NCI-H2029 treated with DMSO at 0.1 percent for 48 hours (cell line): ENCODE measurements at places on chromosomes 6 and 20.

DNA sequence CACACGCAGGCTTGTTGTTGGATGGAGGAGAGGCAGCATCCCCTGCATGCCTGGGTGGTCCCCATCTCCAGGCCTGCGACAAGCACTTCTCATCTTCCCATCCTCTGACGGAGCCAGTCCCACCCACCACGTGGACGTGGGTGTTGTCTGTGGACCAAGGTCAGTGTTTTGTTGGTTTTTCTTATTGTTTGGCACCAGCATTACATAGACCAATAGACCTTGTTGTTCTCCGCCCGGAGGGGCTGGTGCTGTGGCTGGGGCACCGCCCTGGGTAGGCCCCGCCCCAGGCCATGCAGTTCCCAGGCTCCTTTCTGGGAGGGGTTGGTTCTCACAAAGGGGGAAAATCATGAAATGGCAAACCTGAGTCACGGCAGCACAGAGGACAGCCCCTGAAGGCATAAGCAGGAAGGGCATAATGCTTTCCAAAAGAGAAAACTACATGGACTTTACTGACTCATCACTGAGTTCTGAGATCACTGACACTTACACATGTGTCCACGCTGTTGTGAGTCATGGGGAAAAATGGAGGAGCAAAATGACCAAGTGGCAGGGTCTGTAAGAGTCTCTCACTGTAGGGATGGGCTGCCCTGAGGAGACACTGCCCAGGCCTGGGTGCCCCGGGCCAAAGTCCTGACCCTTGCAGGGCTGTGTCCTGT, 90.8 kb downstream of the THBS2 start:
- no peak for DNase-seq

- no peak for DNase-seq
Observed at GRCh38 chr6:158561321-158561884, 1.5 kb downstream of the TMEM181 start.

GRCh38 chr6:9612489-9612888, 802.4 kb downstream of the TFAP2A start:
- DNase-seq: no peak

DNA sequence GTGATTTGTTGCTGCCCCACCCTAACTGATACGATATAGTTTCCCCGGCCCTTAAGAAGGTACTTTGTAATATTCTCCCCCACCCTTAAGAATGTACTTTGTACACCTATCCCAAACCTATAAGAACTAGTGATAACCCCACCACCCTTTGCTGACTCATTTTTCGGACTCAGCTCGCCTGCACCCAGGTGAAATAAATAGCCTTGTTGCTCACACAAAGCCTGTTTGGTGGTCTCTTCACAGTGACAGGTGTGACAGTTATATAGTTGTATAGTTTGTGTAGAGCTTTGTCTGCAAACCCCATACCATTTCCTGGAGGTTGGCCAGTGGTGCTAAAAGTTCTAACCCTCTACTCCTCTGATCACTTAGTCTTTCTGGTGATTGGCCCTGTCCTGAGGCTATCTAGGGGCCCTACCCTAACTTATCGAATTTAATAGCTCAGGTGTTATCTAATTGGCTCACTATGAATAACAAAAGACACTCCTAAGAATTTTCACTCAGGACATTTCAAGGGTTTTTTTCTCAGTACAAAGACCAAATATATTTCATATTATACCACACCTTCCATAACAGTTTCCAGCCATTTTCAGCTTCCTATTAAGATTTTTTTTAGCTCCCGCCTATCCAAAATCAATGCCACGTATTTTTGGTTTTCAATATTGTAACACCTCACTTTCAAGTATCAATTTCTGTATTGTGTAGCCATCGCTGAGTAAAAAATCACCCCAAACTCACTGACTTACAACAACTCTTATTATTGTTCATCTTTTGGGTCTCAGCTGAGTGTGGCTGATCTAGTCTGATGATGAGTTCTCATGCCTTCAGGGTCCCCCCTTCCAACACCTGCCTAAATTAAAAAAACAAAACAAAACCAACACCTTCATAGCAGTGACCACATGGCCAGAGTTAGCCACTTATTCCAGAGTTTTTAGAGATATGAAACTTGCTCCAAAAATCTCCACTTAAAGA, 9.8 kb upstream of the BTN1A1 start:
- no peak for DNase-seq

DNA sequence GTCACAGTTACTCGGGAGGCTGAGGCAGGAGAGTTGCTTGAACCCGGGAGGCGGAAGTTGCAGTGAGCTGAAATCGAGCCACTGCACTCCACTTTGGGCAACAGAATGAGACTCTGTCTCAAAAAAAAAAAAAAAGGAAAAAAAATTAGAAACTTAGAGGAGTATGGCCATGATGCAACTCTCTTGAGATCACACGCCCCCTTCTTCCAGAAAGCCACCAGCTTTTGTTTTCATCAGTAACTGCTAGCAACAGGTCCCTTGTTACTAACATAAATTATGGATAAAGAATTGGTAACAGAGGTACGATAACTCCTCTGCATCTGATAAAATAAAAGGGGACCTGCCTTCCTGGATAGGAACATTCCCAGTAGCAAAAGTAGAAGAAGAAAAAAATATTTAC, 308.2 kb downstream of the CD83 start:
- DNase-seq: no peak

- no peak for DNase-seq
Observed at GRCh38 chr6:134980846-134981245, 30.9 kb upstream of the ALDH8A1 start.

GRCh38 chr6:170445487-170445886, 107.6 kb downstream of the PSMB1 start:
- DNase-seq: no peak

DNA sequence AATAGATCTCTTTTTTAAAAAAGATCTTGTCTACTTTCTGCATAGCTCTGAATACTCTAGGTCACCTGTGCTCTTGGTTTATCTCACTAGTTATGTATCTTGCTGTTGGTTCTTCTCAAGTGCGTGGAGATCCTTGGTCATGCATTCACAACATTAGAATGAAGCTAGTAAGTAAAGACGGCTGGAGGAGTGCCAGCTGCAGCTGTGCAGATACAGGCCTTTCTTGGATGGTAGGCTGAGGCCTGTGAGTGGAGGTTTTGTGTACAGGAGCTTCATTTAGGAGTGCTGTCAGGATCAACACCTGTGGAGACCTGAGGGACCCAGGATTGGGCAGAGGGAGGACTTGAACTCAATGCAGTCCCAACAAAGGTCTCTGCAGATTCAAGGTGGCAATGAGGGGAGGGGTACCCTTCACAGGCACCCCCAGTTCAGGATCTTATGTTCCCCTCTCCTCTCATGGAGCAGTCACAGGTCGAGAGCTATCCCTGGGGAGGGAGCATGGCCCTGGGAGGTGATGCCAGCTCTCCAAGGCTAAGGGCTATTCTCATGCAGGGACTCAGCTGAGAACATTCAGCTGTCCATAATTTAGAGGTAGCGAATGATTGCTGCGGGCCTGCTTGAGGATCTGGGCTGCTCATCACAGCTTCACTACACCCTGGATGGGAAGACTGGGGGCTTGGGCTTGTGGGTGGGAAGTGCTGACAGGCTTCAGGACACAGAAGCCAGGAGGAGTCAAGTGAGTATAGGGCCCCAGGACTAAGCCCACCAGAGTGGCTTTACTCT, 98.9 kb upstream of the ENPP5 start:
- DNase-seq: no peak

DNA sequence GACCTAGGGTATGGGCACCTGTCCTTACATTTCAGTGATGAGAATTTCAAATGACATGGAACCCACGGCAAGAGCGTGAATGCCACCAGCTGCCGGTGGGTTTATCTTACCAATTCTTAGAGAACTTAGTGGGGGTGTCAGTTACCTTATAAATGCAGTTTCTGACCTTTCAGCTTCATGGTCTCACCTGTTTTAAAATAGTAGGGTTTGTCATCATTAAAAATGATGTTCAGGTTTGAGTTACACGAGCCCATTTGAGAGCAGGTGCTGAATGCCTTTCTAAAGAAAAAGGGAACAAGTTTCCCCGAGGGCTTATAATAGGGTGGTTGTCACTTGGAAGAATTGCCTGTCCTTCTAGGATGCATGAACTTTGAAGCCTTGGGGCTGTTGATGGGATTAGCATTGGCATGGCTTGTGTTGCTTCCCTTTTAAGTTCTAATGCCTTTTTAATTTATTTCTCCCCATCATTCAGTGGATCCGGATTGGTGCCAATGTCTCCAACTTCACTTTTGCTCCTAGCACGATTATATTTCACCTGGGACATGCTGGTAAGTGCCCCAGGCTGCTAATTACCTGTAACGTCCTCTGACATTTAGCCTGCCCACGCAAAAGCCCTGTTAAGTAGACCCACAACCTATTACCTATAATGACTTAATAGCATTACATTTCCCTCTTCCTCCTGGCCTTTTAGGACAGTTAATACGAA, 27.9 kb downstream of the GHRH start:
- no peak for DNase-seq

DNA sequence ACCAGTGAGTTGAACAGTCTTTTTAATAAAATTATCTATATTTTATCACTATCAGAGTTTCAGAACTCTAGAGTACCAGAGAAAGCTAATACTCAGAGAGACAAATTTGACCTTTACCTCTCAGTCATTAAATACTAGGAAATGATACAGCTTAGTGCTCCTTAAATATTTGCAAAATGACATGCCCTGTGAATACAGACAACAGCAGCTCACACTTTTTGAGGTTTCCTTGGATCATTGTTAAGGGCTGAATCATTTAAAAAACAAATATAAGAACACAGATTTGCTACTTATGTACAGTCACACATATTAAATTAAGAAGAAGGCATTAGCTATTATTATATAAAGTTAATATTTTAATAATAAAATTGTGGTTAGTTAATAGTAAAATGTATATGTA, 1158.7 kb upstream of the EYS start:
- no peak for DNase-seq

- DNase-seq: no peak
Observed at GRCh38 chr6:167298127-167298526, 7.0 kb downstream of the UNC93A start.

DNA sequence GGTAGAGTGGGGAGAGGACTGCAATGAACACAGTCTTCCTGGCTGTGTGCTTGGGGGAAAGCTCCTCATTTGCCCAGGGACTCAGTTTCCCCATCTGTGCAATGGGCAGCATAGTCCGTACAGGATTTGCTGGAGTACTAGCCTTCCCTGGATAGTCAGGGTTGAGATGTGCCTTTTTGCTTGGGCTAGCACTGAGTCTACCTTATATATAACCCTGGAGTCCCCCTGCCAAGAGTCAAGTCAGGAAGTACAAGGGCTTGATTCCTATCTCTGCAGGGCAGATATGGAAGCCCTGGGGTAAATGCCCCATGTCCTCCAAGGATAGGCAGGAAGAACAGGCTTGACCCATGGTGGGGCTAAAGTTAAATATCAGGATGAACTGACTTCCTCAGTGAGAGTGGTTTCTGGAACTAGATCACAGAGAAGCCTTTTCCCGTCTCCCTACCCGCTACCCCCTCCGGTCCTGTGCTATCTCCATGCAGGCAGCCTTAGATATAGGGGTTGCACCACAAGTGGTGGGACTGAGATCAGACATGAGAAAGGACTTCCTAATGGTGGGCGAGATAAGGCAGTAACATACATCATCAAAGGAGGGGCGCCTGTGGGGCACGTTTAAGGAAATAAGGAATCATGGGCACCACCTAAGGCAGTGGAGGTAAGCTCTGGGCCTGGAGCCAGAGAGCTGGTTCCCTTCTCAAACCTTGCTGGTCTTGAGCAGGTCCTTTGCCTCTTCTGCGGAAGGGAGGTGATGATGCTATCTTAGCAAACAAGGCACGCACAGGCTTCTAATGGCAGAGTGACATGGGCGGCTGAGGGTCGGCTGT, 157.9 kb downstream of the MRPL14 start:
- DNase-seq: no peak

GRCh38 chr6:89834884-89835792, 5.5 kb downstream of the CASP8AP2 start:
- no peak for DNase-seq

- no peak for DNase-seq
Observed at GRCh38 chr6:79201143-79201542, 33.3 kb downstream of the HMGN3 start.

GRCh38 chr20:25321262-25321831, 69.3 kb downstream of the ABHD12 start:
- no peak for DNase-seq

DNA sequence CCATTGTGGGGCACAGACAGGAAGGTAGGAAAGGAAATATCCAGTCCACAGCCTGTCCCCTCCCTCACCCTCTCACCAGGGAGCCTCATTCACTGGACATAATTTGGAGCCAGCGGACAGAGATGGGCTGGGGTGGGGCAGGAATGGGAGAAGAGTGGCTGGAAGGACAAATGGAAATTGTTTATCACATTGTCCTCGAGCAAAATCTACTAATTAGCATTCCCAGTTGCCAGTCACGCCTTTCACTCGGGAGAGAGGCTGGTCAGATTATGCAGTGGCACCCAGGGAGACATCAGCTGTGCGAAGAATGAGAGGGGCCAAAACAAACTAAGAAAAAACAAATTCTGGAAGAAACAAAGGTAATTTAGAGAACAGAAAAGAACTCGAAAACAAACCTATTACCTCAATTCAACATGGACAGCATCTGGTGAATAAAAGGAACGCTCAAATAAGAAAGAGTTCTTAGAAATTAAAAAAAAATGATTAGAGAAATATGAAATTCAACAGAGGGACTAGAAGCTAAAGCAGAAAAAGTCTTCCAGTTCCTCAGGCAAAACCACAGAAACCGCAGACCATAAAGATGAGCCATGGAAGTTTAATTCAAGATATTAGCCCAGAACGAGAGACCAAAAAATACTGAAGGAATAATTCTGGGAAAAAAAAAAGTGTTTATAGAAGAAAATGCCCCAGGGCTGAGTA, 108.5 kb upstream of the RALGAPA2 start:
- DNase-seq: no peak

DNA sequence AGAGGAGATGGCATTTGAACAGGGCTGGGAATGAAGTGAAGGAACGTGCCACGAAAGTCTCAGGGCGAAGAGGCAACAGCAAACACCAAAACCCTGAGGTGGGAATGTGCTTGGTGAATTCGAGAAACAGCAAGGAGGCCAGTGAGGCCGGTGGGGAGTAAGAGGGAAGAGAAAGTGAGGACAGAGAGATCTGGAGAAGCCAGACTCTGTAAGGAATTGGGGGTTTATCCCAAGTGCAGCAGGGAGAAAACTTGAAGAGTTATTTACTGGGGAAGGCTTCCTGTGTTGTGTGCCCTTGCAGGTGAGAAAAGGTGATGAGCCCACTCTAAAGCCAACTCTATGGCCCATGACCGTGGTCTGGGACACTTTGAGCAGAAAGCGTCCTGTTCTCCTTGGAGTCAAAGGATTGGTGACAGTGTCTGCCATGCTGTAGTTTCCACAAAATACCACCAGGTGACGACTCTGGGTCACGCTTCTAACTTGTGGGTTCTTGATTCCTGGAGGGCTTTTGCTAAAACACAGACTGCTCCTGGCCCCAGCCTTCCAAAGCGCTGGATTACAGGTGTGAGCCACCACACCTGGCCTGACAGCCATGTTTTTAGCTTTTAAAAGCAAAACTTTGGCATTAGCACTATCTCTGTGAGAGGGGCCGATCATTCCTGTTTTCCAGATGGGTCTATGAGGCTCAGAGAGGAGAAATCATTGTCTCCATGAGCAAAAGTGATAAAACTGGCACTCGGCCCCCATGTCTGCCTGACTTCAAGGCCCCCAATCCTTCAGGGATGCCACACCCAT, 18.0 kb upstream of the CSNK2A1 start:
- peak; percentile 37 for DNase-seq

- peak; percentile 36 for DNase-seq
Observed at GRCh38 chr6:47665112-47665511, 33.3 kb upstream of the ADGRF4 start.

GRCh38 chr6:170025935-170026750, 264.7 kb downstream of the DLL1 start:
- DNase-seq: peak; percentile 88
